ENCODE measurements at places on chromosomes 5 and 9.

DNA sequence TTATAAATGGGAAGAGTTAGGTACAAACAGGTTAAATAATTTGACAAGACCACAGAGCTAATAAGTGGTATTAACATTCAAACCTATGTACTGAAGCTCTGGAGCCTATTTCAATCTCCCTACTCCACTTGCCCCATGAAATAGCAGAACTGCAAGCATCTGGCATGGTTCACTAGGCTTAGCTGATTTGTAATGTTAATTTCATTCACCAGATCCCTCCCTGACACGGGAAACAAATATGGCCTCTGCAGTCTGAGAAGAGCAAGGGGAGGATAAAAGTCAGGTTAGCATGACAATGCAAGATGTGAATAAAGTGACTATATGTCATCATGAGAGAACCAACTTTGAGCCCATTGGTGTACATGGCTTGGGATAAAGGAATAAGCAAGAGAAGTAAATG is 428.8 kb downstream of the BRINP1 start:
- DNase-seq: no peak

- no peak for DNase-seq
These were observed 183.5 kb downstream of the CDK5RAP2 start for GRCh38 chr9:120396418-120396817.

DNA sequence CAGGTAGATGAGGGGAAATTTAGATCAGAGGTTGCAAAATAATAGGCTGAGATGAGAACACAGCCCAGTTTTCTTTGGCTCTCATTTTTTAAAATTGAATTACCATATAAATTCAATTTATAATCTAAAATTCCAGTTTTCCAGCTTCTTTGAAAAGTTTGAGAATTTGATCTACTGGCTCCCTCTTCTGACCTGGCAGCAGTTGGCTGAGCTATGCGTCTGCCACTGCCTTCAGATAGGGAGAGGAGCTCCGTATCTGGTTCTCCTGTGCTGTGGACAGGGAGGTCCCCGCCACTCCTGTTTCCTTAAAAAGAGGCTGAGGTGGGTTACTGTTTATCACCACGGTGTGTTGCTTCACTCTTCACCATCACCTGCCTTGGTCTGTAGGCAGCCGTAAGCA is 103.7 kb downstream of the ARHGAP26 start:
- DNase-seq: no peak

GRCh38 chr9:133954862-133955529 is 37.1 kb downstream of the VAV2 start:
- peak; percentile 10 for DNase-seq

DNA sequence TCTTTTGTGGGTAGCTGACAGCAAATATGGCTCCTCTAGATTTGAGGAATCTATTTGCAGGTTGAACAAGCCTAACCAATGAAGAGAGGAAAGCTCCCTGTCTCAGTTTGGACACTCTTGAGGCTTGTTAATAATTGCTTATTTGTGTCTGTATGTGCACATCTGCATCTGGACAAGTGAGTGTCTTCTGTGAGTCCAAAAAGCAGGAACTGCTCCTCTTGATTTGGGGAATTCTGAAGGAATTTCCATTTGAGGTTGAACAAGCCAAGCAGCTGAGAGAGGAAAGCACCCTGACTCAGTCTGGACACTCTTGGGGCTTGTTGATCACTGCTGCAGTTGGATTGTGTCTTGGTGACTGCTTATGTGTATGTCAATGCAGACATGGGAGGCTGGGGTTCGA is 211.6 kb downstream of the DTWD2 start:
- DNase-seq: no peak

DNA sequence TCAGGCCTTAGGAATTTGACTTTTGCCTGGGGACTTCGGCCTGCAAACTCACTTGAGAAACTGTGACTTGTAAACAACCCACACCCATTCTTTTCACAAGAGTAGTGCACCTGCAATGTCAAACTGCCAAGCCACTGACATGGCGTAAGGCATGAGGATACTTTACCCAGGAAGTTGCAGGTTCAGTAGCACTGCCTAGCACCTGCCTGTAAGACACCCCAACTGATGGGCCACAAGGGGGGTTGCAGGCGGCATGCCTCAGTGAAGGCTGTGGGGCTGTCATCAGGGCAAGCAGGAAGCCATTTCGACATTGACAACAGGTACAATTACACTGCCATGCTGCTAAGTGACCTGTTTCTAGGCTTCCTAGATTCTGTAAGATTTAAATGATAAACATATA is 41.3 kb upstream of the RASGEF1C start:
- no peak for DNase-seq

DNA sequence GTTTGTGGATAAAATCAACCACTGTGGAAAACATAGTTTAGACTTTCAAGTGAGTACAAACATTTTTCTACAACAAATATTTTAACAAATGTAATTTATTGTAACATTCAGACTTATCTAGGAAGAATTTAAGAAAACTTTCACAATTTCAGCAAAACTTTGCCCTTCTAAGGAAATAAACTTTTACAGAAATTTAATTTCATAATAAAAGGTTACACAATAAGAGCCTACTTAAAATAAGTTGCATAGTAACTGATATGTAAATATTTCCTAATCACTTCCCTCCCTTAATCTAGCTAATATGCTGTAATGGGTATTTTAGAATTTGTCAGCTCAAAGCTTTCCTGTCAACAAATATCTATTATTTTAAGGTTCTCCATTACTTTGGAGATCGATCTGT is 1899.9 kb downstream of the MAT2B start:
- DNase-seq: no peak

DNA sequence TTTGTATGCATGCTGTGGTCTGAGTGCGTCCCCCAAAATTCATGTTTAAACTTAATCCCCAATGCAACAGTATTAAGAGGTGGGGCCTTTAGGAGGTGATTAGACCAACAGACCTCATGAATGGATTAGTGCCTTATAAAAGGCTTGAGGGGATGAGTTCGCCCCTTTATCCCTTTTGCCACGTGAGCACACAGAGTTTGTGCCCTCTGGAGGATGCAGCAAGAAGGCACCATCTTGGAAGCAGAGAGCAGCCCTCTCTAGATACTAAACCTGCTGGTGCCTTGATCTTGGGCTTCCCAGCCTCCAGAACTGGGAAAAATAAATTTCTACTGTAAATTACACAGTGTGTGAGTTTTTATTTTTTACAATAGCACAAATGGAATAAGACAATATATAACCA is 177.1 kb upstream of the SPRY4 start:
- DNase-seq: no peak

- DNase-seq: no peak
These were observed 110.8 kb downstream of the MARCHF3 start for GRCh38 chr5:126919566-126919965.

DNA sequence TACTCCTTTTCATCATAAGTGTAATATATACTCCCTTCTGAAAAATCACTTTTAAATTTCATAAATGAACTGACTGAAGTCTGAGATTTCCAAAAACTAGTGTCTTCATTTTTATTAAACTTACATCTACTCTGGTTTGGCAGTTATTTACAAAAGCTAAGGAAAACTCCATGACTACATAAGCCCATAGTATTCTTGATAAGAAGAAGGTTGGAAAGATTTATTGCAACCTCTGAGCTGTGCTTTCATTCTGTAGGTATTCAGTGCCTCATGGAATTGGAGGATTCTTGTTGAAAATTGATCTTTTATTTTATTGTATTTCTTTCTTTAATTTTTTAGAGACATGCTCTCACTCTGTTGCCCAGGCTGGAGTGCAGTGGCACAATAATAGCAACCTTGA is 41.7 kb downstream of the GNAQ start:
- no peak for DNase-seq

DNA sequence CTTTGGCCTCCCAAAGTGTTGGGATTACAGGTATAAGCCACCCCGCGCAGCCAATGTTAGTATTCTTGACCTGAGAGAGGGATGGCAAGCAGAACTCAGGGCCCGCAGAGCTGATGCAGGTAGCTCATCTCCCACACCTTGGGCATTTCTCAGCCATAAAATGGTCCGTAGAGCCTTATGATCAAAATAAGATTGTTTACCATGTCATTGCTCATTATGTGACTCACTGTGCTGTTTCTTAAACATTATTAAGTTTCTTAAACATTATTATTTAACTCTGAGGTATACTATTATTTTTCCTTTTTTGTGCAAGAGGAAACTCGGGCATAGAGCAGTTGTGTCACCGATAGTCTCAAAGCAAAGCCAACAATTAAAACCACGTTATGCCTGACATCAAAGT is 42.4 kb upstream of the POU4F3 start:
- DNase-seq: no peak

- no peak for DNase-seq
These were observed 59.4 kb downstream of the GRAMD2B start for GRCh38 chr5:126482591-126482990.

DNA sequence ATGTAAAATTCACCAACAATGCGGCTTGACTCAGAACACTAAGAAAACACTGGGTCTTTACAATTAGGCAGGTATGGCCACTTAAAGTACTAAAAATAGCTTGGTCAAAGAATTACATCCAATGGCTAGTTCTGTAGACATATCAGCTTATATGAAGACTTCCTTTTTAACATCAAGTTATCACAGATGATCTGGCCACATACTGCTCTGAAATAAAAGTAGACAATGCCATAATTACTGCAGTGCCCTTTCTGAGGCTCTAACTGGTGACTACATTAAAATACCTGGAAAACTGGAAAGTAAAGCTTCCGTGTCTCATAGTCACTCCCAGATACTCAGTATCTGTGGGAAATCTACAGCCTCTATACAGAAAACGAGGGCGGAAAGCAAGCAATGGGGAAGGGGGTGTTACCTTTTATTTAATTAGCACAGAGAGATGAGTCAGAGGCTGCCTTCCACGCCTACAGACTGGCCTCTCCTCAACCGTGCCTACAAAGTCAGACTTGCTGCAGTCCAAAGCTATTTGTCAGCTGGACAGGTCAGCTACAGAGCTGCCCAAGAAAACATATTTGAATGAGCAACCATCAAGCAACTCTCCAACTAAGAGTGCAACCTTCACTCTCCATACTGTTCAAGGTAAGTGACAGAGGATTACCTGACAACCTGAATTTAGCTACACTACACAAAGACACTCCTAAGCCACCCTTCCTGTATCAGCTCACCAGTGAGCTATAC is 8.7 kb downstream of the SERINC5 start:
- no peak for DNase-seq

- no peak for DNase-seq
These were observed 253.0 kb downstream of the DEPDC1B start for GRCh38 chr5:60446917-60447316.

Measured in activated naive CD8-positive, alpha-beta T cell treated with anti-CD3 and anti-CD28 coated beads, Interleukin-2, amount 50 U/mL, for 24 hours (primary cell).